ENCODE measurements at places on chromosomes 7 and 10.

- H3K4me1 ChIP-seq = no peaks in the 10 kb centered on the region
- H3K36me3 ChIP-seq = no peaks in the 10 kb centered on the region
- DNase-seq = no peak
- no peak overlapping the region for H3K27ac ChIP-seq
- H3K27me3 ChIP-seq = peaks cover 9% of the 10 kb centered on the region
Observed at GRCh38 chr10:127576740-127577161, 27.6 kb downstream of the NPS start.

DNA sequence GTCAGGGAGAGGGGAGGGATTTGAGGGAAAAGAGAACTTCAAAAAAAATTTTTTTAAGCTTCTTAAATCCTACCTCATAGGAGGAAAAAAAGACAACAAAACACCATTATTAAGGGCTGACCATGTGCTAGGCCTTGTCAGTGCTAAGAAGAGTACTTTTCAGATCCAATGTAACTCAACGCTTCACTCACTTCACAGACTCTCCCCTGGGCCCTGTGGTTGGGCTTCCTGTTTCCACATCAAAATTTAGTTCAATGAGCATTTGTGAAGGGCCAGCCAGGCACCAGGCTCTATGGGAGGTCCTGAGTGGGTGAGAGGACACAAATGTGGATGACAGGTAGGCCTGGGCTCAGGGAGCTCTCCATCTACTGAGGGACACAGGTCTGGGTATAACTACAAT is 249.8 kb downstream of the PTEN start:
- H3K27me3 ChIP-seq = no peaks in the 10 kb centered on the region
- H3K4me3 ChIP-seq = no peak overlapping the region
- H3K4me1 ChIP-seq = peaks cover 18% of the 10 kb centered on the region
- no peak for DNase-seq
- H3K27ac ChIP-seq = no peak overlapping the region

- no peaks in the 10 kb centered on the region for H3K27me3 ChIP-seq
- no peak overlapping the region for H3K27ac ChIP-seq
- H3K36me3 ChIP-seq = no peaks in the 10 kb centered on the region
- H3K4me3 ChIP-seq = no peak overlapping the region
- H3K4me1 ChIP-seq = peaks cover 12% of the 10 kb centered on the region
- DNase-seq = no peak
Observed at GRCh38 chr10:119246862-119247549, 39.6 kb downstream of the GRK5 start.

DNA sequence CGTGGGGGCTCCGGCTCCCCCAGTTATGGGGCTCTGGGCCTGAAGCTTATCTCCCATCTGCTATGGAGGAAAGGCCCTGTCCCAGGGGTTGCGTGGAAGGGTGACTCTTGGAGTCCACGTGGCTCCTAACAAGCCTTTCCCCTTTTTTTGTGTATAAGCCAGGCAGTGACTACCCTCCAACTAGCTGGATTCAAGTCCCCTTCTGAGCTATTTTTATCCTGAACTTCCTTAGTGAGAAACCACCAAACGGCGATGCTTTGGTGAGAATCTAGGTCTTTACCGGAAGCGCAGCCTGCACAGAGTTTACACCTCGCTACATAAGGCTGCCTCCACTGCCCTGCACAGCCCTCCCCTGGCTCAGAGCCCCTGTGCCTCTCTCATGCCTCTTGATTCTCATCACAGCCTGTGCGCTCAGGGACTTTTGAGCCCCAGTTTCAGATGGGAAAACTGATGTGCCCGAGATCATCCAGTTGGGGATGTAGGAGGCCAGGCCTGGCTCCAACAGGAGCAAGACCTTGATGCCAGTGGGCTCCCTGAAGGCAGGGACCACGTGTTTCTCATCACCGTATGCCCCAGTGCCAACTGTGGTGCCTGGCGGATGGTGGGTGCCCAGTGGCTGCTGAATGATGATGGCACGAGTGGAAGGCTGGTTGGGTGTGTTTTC is 102.3 kb upstream of the PPIF start:
- peaks cover 13% of the 10 kb centered on the region for H3K36me3 ChIP-seq
- H3K4me1 ChIP-seq = peaks cover 63% of the 10 kb centered on the region
- no peaks in the 10 kb centered on the region for H3K27me3 ChIP-seq
- no peak for DNase-seq
- H3K4me3 ChIP-seq = peak overlapping the region; percentile 87

DNA sequence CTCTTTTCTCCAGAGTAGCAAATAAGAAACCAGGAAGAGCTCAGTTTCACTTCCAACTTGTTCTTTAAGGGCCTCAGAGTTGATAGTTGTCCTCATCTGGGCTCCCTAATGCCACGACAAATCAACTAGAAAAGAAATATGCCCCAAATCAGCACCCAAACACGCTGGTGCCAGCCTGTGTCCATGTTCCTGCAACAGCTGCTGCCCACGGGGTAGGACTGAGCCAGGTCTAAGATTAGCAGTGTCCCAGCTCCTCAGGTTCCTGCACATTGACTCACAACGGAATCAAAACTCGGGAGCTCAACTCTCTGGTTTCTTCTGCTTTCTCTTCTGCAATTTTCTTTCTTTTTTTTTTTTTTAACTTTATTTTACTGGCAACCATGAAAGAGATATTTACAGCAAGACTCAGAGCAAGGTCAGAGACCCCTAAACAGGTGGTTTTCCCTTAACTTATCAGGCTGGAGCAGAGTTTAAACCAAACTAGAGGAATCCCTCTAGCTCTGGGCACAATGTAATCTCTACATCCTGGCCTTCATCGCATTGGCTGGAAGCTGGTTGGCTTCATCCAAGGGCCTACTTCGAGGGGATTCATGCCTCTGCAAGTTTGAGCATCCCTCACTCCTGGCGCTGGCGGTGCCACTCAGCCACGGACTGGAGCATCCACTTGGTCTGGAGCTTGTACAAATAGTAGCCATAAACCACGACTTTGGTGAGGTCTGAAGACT is 126.1 kb downstream of the PFKFB3 start:
- H3K27me3 ChIP-seq = no peaks in the 10 kb centered on the region
- H3K4me1 ChIP-seq = peaks cover 4% of the 10 kb centered on the region
- peaks cover 13% of the 10 kb centered on the region for H3K36me3 ChIP-seq
- no peak overlapping the region for H3K27ac ChIP-seq
- no peak overlapping the region for H3K4me3 ChIP-seq
- DNase-seq = no peak

- no peak overlapping the region for H3K27ac ChIP-seq
- no peak overlapping the region for H3K4me3 ChIP-seq
- DNase-seq = no peak
- H3K36me3 ChIP-seq = no peaks in the 10 kb centered on the region
- no peaks in the 10 kb centered on the region for H3K27me3 ChIP-seq
Observed at GRCh38 chr10:71234970-71235685, 22.8 kb downstream of the UNC5B start.

GRCh38 chr7:36083626-36084380 is 69.3 kb upstream of the EEPD1 start:
- no peaks in the 10 kb centered on the region for H3K4me1 ChIP-seq
- no peak overlapping the region for H3K4me3 ChIP-seq
- no peak for DNase-seq

- H3K36me3 ChIP-seq = peaks cover 3% of the 10 kb centered on the region
- H3K27ac ChIP-seq = no peak overlapping the region
- H3K27me3 ChIP-seq = no peaks in the 10 kb centered on the region
- DNase-seq = peak; percentile 26
Observed at GRCh38 chr7:105782391-105783042, 93.9 kb downstream of the ATXN7L1 start.

DNA sequence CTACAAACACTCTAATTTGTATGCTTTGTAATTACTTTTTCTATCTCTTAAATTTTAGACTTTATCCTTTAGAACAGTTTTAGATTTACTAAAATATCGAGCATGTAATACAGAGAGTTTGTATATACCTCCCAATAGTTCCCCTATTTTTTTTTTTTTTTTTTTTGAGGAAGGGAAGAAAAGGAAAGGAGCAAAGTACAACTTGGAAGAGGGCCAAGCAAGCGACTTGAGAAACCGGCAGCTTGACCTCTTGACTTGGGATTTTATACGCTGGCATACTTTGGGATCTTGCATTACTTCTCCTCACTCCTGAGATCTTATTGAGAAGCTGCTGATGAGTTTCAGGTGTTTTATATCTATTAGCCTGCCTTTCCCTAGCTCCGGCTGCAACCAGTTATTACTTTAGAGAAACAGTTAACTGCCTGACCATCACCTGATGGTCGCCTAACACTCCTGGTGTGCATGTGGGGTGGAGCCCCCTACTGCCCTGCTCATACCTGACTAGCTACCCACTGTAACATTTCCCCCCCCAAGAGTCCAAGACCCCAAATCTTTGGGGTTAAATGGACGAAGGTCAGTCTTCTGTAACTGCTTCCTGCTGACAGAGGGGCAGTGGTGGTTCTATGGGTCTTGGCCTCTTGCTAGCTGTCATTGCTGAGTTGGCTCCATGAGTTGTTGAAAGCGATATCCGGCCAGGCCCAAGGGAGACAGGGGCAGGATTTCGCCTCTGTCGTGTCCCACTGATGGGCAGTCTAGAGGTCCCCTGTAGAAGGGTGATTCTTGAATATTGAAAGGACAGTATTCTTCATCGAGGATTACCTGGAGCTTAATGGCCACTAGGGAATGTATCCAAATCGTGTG is 28.5 kb downstream of the MKLN1 start:
- no peak overlapping the region for H3K27ac ChIP-seq
- no peak overlapping the region for H3K4me3 ChIP-seq
- peaks cover 22% of the 10 kb centered on the region for H3K36me3 ChIP-seq
- H3K4me1 ChIP-seq = peaks cover 61% of the 10 kb centered on the region

DNA sequence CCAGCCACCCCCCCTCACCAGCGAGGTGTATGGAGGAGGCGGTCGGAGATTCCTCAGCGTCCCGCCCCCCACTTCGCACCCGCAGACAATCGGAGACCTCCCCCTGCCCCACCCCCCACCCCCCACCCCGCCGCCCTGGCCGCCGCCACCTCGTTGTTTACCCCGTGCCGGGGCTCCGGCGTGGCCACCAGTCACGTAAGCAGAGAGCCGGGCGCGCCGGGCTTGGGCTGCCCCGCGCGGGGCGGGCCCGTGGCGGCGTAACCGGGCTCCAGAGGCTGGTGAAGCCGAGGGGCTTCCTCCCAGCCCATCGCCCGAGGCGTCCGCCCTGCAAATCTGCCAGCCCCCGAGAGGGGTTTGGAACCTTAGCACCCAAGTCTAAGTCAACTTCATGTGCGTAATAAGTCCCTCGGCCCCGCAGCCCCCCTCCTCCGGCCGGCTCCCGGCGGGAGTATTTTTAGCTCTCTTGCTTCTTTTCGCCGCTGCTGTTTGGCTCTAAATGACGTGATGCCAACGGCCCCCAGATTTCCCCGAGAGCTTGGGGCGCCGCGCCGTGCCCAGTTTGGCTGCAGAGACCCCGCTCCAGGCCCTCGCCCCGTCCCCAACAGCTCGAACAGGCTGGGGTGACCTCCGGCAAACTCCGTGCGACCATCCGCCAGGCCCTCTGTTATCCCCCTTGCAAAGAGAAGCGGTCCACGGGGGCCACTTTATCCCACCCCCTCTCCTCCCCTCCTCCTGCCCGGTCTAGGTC is 2.7 kb downstream of the MXI1 start:
- peaks cover 24% of the 10 kb centered on the region for H3K27me3 ChIP-seq
- H3K4me1 ChIP-seq = peaks cover 46% of the 10 kb centered on the region
- peak overlapping the region; percentile 95 for H3K27ac ChIP-seq
- peaks cover 3% of the 10 kb centered on the region for H3K36me3 ChIP-seq

DNA sequence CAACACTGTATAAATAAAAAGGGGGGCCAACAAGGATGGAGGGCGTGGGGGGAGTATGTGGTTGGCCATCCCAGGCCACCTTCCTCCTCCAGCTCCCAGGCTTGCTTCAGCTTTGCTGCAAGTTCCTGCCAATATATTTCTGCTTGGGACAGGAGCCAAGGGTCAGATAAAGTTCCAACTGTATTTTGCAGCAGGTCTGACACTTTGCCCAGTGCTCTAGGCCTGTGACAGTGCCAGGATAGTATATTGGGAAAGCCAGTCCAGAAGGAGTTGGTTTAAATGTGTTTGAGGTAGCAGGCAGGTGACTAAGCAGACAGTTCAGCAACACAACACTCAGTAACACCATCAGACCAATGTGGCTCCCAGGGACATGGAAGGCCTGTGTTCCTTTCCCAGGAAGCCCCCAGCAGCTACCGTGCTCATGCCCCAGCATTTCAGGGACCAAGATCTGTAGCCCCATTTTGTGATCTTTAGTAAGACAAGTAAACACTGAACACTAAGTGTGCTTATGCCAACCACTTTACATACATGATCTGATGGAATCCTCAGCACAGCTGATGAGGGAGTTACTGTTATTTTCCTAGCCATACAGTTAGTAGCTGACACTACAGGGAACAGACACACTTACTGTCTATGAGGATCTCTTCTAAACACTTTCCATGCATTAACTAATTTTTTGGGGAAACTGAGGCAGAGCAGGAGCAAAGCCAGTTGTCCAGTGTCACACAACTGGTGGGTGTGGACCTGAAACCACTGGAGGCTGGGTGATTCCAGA is 38.9 kb downstream of the DNAJB12 start:
- DNase-seq = no peak
- H3K27me3 ChIP-seq = no peaks in the 10 kb centered on the region
- H3K36me3 ChIP-seq = peaks cover 17% of the 10 kb centered on the region
- no peak overlapping the region for H3K4me3 ChIP-seq
- H3K27ac ChIP-seq = peak overlapping the region; percentile 90
- H3K4me1 ChIP-seq = peaks cover 55% of the 10 kb centered on the region

GRCh38 chr7:82633592-82633991 is 190.0 kb upstream of the CACNA2D1 start:
- no peak overlapping the region for H3K27ac ChIP-seq
- H3K4me3 ChIP-seq = no peak overlapping the region
- H3K27me3 ChIP-seq = no peaks in the 10 kb centered on the region
- H3K4me1 ChIP-seq = no peaks in the 10 kb centered on the region

DNA sequence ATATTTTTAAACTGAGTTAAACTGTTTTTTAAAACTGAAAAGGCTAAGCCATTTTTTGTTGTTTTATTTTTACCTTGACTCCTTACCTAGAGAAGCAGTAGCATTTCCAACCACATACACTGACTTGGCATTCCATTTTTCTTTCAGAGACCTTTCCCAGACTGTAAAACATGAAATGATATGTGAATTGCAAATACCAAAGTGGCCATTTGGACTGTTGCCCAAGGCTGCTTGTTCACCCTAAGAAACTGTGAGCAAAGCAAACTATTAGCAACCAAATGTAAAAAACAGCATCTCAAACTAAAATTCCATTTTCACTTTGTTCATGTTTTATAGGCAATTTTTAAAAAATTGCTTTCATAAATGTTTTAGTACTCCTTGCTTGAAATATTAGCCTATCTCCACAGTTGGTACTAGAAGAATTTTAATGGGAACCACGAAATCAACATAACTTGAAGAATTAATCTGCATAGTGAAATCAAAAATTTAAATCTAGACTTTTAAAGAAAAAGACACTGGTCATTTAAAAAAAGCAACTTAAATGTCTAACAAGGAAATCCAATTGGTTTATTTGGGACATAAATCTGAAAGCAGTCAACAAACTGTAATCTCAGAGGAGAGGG is 10.8 kb downstream of the UROS start:
- peaks cover 2% of the 10 kb centered on the region for H3K4me1 ChIP-seq
- no peak overlapping the region for H3K27ac ChIP-seq

GRCh38 chr7:155789001-155789725 is 23.1 kb downstream of the SHH start:
- H3K36me3 ChIP-seq = peaks cover 4% of the 10 kb centered on the region
- no peak for DNase-seq
- H3K4me3 ChIP-seq = no peak overlapping the region
- H3K27me3 ChIP-seq = peaks cover 15% of the 10 kb centered on the region

- peaks cover 56% of the 10 kb centered on the region for H3K36me3 ChIP-seq
- no peaks in the 10 kb centered on the region for H3K4me1 ChIP-seq
- DNase-seq = no peak
- H3K27ac ChIP-seq = no peak overlapping the region
Observed at GRCh38 chr7:138584696-138585095, 116.5 kb downstream of the SVOPL start.

All from activated naive CD8-positive, alpha-beta T cell treated with anti-CD3 and anti-CD28 coated beads for 36 hours (primary cell).